Stimulated activated CD4-positive, alpha-beta T cell treated with anti-CD3 and anti-CD28 coated beads, Interleukin-2, amount 100 ng/mL, for 48 hours (primary cell): ENCODE measurements at places on chromosomes 12 and 14.

- no peak for DNase-seq
Observed at GRCh38 chr14:21025371-21026273, 761 bp upstream of the NDRG2 start.

DNA sequence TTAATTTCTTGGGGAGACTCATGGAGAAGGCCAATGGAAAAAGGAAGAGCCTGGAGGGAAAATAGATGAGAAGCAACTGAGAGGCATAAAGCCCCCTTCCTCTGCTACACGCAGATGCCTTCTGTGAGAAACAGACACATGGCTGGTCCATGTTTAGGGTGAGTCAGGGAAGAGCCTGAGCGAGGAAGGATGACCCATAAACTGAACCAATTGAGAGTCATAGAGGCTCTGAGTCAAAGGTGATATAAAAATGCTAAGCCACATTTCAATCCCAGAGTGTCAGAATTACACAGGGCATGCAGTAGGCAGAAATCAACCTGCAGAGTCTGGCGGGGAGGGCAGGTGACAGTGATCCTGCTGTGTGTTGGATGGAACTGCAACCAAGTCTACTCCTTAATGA, 30.1 kb upstream of the NEDD1 start:
- no peak for DNase-seq

DNA sequence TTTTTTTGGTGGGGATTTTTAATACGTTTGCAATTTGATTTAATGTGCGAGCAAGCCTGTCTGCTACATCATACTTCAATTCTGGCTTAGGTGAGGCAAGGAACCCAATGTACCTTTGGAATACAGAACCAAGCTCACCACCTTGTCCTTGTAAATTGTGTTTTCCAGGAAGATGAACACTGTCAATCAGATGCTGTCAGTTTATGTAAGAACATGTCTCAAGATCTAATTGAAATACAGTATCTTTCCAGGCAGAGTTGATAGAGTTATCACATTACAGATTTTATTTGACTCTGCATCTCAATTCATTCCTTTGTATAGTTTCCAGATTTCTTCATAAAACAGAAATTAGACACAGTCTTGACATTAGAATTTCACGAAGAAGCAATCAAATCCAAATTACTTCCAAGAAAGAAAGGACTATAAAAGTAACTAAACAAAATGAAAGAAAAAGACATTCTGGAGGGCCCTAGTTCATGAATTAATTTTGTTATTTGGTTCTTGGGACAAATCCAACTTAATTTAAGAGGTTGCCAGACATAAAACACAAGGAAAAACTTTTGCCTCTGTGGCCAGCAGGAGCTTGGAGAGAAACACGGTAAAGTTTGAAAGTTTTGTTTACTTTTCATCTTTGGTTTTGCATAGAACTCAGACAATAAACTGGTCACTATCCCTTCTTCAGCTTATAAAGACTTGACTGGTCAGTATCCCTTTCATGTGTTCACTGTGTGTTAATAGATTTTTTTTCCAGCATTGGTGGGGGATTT, 16.4 kb upstream of the MED13L start:
- DNase-seq: no peak

GRCh38 chr14:85824526-85824925, 294.6 kb downstream of the FLRT2 start:
- DNase-seq: no peak

- no peak for DNase-seq
Observed at GRCh38 chr12:90690120-90690519, 264.9 kb downstream of the CCER1 start.

DNA sequence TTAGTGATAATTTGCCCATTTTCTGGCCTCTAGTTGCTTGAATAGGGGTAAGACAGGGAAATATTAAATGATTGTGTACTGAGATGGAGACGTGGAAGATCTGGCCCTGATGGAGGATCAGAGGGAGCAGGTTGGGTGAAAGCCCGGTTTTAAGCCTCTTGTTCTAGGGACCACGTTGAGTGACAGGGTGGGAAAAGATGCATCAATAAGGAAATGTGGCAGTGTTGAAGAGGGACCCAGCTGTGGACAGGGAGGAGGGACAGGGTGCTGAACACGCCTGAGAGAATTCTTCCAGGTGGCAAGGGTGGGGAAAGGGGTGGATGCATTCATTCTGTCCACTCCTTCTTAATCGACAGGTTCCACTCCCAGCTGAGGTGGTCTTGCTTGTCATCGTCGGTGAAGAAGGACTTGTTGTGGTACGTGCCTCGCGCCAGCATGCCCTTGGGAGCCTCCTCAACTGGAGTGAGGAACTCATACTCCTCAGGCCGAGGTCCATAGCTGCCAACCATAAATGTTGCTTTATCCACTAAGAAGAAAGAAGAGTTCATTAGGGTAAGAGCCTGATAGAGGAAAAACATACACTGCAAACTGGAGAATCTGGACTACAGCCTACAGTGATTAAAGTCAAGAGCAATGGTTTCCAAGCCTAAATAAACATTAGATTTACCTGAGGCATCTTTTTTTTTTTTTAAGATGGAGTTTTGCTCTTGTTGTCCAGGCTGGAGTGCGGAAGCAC, 4.0 kb upstream of the ERP27 start:
- no peak for DNase-seq

GRCh38 chr12:28033538-28033915, 61.0 kb upstream of the PTHLH start:
- no peak for DNase-seq

DNA sequence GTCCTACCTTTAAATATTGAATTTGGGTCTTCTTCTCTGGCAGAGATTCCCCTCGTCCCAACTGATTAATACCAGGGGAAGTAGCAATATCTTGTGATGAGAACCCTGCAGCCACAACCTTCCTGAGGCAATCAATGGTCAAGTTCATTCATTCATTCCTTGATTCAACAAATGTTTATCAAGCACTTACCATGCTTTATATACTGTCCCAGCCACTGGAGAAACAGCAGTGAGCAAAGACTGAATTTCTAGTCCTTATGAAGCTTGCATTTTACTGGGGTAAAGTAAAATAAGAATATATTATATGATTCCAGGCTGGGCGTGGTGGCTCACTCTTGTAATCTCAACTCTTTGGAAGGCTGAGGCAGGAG, 300 bp upstream of the GIT2 start:
- DNase-seq: no peak

DNA sequence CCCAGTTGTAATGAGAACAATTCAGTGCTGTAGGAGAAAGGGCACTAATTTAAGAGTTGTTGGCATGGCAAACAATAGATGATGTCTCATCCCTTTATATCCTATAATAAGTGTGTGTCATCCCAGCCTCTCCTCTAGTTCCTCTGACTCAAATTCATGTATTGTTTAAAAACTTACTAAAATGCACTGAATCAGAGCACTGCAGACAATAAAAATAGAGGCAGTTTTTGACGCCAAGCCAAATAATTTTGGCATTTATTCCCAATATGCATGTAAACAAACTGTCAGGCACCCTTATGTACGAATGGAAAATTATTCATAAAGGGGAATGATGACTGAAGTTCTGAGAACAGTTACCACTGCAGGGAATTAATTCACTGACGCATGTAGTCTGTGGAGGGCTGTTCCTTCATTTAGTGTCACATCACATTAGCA, 57.9 kb upstream of the TMX1 start:
- no peak for DNase-seq

DNA sequence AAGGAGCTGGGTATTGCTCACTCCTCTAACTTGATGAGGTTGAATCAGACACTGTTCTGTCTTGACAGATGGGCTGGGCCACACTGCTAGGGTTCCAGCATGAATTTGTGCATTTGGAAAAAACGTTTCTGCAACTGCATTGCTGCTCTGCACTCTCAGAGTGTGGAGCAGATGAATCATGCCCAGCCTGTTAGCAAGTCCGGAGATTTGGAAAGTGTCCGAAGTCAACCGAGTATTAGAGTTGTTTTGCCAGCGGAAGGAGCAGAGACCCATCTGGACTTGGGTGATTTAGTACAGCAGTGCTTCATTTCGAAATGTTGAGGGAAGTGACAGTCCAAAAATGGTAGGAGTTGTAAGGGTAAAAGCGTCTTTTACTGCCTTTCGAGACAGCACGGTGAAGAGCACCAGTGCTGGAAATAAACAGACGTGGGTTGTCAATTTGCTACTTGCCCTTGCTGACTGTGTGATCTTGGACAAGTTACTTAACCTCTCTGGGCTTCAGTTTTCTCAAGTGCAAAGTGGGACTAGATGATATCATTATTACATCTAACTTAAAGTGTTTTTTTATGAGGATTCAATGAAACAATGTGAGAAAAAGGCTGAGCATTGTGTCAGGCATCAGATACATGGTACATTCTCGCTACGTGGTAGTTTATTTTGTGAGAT, 139.5 kb downstream of the CHST11 start:
- DNase-seq: no peak

- no peak for DNase-seq
Observed at GRCh38 chr12:123867141-123867540, 105.0 kb downstream of the DNAH10 start.

GRCh38 chr14:20421267-20421666, 8.0 kb upstream of the TEP1 start:
- DNase-seq: no peak

- DNase-seq: no peak
Observed at GRCh38 chr14:45766247-45766646, 513.2 kb upstream of the MIS18BP1 start.

GRCh38 chr12:89880690-89881350, 172.2 kb upstream of the ATP2B1 start:
- no peak for DNase-seq

DNA sequence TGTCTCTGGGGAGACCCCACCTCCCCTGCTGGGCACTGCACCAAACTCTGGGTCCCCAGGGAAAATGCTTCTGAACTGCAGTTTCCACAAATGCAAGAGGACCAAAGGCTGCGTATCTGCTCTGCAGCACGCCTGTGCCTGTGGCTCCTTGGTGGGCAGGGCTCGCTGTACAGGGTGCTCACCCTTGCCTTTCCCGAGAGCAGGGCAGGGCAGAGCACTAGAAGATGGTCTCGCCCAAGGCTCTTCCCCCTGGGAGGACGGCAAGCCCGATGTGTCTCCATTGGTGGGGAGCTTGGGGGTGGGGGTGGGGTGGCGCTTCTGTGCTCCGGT, 175.3 kb upstream of the RTL1 start:
- DNase-seq: no peak

GRCh38 chr12:113328368-113328889, 6.5 kb downstream of the SLC8B1 start:
- no peak for DNase-seq

GRCh38 chr12:118827047-118827446, 154.3 kb upstream of the SRRM4 start:
- DNase-seq: no peak

GRCh38 chr12:53096089-53096741, 1.3 kb upstream of the IGFBP6 start:
- DNase-seq: no peak

DNA sequence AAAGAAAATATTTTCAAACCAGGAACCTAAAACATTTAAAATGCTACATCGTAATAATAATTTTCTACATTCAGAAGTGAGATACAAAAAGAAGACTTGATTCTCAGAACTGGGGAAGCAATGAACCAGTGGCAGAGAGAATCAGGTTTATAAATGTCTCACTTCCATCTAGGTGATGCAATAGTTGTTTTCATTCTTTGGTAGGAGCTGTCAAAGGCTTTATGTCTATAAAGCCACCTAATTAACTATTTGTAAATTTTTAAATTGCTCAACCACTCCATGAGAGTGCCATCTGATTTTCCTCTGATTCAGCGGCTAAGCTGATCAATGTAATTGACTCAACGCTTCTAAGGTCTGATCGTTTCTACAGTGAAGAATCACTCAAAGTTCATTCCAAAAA, 66.1 kb downstream of the ARMH4 start:
- DNase-seq: no peak

DNA sequence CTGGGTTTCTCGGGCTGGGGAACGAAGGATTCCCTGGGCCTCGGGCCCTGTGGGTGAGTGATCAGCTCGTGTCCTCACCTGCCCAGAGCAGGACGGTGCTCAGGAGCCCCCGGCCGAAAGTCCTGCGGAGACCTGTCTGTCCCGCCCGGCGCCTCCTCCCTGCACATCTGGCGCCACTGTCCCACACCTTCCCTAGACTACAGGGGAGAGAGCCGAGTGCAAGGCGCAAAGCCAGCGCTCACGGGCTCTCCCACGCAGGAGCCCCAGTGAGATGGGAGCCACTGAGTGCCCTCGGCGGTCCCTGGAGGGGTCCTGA, 13.1 kb upstream of the TEX22 start:
- DNase-seq: no peak

- DNase-seq: peak; percentile 79
Observed at GRCh38 chr14:21557084-21557901, 22.6 kb downstream of the OR10G3 start.

DNA sequence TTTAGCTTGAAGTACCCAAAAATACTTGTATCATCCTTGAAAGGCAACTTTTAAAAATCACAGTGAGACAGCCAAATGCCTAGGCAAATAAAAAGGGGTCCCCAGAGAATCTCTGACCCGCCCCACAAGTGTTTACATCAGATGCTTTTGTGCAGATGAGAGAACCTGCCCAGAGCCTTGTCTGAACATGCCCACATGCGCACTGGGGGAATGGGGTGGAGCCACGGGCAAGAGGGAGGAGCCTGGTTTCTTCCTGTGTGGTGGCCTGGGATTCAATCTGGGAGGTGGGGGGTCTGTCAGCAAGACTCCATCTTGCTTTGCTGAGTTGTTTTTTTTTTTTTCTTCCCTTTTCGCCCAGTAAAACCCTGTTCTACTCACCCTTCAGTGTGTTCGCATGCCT, 381.7 kb upstream of the CCDC196 start:
- DNase-seq: no peak

- no peak for DNase-seq
Observed at GRCh38 chr12:64099397-64099796, 122.7 kb downstream of the KICS2 start.

DNA sequence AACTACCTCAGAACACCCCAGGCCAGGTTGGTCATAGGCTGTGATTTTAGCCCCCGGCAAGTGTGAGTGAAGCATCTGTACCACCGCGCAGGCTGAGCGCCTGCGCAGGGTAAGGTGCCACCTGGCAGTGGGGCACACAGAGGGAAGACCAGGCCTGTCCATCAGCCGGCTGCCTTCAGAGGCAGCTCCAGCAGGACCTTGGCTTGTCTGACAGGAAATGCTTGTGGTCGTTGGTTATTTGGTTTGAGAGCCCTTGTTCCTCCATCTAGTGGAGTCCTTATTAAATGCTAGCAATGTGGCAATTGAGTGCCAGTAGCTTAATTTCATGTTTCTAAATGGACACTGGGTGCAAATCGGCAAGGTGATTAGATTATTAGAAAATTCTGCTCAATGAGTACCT, 27.5 kb downstream of the SLC25A29 start:
- DNase-seq: no peak

DNA sequence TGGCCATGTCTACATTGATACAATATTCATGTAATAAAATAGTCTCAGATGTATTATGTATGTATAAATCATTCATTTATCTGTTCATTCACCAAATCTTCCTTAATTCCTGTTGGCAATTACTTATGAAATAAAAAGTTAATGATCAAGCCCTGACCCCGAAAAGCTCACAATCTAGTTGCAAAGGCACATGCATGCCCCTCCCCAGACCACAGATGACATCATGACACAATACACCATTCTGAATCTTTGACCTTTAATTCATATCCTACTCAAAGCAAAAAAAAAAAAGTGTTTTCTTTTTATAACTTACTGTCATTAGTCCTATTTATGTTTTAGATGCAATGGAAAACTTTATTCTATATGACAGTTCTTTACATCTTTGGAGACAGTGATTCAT, 346.9 kb downstream of the PRKD1 start:
- no peak for DNase-seq

- peak; percentile 24 for DNase-seq
Observed at GRCh38 chr14:60753264-60754119, 18.9 kb downstream of the MNAT1 start.
